ENCODE measurements at places on chromosomes 1 and 21.

DNA sequence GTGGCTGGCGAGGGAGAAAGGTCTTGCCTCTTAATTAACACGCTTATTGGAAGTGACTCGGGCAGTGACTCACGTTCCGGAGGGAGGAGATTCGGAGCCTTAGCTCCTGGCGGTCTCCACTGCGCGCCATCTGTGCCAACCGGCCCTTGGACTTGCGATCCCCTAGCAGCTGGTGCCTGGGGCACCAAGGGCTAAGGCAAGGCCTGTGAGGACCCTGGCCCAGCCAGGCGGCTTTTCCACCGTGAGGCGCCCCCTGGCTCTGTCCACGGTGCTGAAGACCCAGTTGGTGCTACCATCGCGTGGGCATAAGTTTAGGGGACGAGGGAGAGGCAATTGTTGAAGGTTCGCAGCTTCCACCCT is 1.3 kb upstream of the SYT6 start:
- no peak for DNase-seq

DNA sequence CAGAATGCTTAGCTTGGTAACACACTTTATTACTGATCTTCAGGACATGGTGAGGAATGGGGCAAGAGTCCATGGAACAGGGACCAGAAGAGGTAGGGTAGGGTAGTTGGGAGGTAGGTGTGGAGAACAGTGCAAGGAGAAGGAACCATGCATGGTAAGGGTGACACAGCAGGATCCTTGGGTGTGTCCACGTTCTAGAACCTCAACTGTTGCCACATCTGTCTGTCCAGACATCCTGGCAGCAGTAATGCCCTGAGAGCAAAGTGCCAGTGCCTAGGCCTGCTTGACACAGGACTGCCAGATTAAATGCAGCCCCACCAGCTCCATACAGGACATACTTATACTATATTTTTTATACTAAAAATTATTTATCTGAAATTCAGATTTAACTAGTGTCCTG is 13.9 kb downstream of the DMAP1 start:
- no peak for DNase-seq

DNA sequence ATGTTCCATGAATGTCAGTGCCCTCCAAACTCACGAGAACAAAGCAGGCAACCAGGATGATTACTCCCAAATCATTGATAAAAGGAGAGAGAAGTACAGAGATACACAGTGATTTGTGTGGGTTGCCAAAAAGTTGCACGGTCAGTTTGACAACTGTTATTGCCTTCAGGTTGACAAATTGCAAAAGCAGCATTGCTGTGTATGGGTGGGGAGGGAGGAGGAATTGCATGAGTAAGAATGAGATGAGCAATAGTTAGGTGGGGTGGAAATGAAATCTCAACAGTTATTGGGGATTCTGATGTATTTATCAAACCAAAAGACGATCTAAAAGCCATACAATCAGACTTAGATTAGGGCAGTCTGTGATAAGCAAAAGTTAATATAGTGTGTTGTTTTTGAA is 93.7 kb downstream of the NTMT2 start:
- no peak for DNase-seq

GRCh38 chr1:246187834-246188372 is 319.2 kb downstream of the SMYD3 start:
- no peak for DNase-seq

DNA sequence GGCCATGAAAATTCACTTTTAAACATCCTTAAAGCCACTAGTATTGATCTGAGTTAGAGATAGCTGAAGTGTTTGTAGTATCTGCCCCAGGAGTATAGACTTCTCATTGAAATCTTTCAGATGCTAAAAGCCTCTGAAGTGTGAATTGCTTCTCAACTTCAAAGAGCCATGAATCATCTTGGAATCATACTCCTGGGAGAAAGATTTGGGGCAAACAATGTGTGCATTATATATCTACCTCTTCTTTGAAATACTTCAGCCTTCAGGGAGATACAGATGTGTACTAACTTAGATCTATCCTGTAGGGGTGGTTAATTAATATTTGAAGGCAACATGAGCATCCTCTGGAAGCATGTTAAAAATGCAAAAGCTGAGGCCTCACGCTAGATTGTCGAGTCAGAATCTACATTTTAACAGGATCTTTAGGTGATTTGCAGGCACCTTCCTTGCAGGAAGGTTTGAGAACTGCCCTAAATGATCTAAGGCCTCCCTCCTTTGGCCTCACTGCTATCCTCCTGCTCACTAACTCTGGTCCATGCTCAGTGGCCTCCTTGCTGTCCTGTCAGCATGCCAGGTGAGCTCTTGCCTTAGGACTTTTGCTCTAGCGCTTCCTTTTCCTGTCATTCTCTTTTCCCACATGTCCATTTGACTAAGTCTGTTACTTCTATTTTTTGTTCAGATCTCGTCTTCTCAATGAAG is 6.0 kb upstream of the SCYL3 start:
- DNase-seq = no peak

- DNase-seq = no peak
Observed at GRCh38 chr1:103267266-103267665, 158.9 kb upstream of the COL11A1 start.

GRCh38 chr1:198809247-198809646 is 170.4 kb downstream of the PTPRC start:
- no peak for DNase-seq

DNA sequence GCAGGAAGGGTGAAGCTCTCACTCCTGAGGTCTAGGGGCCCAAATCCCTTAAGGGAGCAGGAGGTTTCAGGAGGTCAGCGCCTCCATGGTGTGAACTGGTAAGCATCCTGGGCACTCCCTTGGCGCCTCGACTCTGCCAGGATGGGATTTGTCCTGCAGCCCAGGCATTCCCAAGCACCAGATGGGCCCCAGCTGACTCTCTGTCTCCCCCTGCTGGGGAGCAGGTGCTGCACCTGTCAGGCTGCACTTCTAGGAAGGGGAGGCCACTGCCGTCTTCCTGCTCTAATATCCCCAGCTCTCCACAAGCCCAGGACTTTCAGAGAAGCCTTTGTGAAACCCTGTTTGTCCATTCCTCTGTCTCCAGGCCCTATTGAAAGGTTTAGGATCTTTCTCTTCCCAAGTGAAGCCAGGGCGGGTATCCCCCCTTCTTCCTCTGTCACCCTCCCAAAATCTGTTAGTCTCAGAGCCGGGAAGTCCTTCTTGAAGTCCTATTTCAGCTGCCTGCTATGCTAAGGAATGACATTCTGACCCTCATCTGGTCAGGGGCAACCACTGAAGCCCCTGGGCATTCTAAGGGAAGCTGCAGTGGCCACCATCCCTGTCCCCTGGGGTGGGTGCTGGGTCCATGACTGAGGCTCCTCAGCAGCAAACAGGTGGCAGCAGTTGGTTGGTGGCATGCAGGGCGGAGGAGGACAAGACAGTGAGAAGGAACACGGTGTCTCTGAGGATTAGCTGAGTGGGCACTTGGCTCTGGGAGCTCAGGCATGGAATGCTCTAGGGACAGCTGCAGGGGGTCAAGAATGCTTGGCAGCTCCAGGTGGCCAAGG is 3.2 kb downstream of the MYBPH start:
- peak; percentile 64 for DNase-seq

GRCh38 chr21:31198575-31198974 is 145.5 kb downstream of the TIAM1 start:
- DNase-seq = no peak

- DNase-seq = no peak
Observed at GRCh38 chr1:219143735-219144134, 29.9 kb upstream of the LYPLAL1 start.

DNA sequence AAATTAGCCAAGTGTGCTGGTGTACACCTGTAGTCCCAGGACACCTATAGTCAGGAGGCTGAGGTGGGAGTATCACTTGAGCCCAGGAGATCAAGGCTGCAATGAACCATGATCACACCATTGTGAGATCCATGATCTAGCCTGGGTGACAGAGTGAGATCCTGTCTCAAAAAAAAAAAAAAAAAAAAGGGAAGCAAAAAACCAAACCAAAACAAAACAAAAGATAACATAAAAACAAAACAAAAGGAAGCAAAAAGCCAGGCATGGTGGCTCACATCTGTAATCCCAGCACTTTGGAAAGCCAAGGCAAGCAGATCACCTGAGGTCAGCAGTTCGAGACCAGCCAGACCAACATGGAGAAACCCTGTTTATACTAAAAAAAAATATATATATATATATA is 9.4 kb upstream of the AKR1A1 start:
- DNase-seq = no peak

- DNase-seq = no peak
Observed at GRCh38 chr21:40616377-40616704, 230.6 kb downstream of the DSCAM start.

- peak; percentile 34 for DNase-seq
Observed at GRCh38 chr1:202571719-202572339, 138.4 kb downstream of the SYT2 start.

DNA sequence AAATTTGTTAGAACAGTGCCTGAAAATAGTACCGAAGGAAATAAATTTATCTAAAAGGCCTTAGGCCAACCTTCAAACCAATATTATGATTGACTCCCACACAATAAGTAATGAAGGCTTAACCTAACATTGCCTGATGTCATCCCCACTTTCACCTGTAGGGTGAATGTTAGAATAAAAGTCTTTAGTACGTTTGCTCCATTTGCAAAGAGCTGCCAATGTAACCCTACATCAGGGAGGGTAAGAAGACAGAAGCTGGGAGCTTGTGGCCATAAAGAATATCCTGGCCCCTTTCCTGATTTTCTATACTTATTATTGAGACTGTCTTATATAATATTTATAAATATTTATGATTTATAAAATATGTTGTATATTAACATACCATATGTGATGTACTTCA is 661.8 kb upstream of the CXADR start:
- DNase-seq = no peak

GRCh38 chr1:162283657-162284056 is 93.0 kb downstream of the SPATA46 start:
- no peak for DNase-seq

DNA sequence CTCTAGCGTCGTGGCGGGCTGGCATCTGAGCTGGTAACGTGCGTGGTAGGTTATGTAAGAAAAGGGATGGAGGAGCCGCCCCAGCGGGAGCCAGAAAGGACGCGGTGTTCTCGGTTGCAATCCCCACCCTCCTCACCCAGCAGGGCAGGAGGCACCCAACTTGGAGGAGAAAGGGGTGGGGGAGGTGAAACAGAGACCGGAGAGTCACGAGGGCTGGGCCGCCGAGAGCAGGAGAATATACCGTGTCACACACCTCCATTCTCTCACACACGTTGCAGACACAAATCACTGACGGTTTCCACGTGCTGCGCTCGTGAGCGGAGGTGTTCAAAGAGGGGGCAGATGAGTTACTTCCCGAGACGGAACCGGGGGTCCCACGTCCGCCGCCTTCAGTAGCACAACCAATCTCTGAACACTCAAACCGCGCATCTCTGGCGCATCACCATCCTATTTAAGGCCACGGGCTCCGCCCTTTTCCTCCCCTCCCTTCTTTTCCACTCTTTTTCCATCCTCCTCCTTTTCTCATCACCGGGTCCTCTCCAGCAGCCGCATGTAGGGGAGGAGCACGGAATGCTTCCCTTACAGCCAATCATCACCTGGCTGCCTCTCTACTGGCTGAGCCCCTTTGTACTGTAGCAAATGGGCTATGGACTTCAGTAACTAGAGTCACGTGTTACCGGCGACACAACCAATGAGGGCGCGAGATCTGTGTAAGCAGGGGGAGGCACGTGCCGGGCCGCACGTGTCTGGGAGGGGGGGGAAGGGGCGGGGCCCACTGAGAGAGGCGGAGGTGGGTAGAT is at the start of gene CIART:
Gene CIART, plus strand, starts transcription at position 797 of the 800 bp plus-strand sequence. CDS start 714 bp downstream, outside the sequence.
- DNase-seq = peak; percentile 80
